ENCODE measurements at places on chromosomes 13 and 19.

- no peak for DNase-seq
These were observed 3.6 kb upstream of the KMT5C start for GRCh38 chr19:55336101-55336500.

GRCh38 chr13:23321535-23322241, 111.8 kb downstream of the SACS start:
- DNase-seq = peak; percentile 93

DNA sequence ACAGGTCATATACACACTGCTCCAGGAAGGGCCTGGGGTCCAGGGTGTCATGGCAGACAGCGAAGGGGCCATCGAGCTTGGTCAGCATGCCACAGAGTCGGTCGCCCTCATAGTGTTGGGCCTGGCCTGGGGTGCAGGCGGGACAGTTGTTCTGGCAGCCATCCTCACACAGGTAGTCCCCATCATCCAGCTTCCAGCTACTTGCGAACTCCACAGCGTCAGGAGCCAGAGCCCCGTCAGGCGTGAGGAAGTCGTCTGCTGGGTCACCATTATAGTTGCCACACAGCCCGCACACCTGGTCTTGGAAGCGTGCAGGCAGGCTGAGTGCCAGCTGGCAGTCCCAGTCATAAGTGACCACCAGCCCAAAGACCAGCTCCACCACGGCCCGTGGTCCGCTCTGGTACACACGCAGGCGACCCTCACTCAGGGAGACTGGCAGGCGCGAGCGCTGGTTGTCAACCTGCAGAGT, 16.2 kb downstream of the FCGBP start:
- no peak for DNase-seq

DNA sequence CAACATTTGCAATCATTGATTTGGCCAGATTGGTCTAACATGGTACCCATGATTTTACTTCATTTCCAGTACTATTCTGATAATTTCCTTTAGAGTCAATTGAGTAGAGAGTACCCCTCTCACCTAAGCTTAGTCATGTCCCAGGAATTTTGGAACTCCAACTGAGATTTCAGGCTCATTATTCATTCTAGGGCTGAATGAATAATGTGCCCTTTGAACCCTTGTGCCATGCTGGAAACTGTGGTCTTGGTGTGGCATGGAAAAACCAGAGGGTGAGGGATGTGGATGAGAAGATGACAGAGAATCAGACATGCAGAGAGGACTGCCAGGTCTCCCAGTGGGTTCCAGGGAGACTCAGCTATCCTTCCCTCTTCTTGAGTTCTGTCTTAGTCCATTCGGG, 30.2 kb downstream of the ITM2B start:
- no peak for DNase-seq

- DNase-seq = no peak
These were observed 8.9 kb upstream of the OR1I1 start for GRCh38 chr19:15072930-15073647.

DNA sequence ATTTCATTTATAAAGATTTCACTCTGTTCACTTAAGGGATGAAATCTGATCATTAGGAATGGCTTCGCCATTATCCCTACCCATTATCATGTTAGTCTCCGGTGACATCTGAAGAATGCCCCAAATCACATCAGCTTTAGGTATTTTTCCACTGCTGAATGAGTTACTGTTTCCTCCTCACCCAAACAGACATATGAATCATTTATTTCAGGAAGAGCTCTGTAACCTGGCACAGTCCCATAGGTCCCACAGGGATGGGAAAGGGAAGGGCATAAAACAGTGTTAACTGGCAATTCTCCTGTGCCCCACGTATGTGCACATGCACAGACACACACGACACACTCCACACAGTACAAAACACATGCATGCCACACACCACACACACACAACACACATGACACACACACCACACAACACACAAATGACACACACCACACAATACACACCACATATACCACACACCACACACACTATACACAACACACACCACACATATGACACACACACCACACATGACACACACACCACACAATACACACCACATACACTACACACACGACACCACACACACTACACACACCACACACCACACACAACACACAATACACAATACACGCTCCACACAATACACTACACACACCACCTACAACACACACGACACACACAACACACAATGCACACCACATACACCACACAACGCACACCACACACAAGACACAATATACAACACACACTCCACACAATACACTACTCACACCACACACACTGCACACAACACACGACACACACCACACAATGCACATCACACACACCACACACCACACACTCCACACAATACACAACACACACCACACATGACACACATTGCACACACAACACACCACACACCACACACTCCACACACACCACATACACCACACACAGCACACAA, 15.4 kb downstream of the TMEM255B start:
- DNase-seq = peak; percentile 46

- DNase-seq = no peak
These were observed 444.9 kb downstream of the PCDH20 start for GRCh38 chr13:60970736-60971135.

- DNase-seq = no peak
These were observed 26.1 kb downstream of the ATP11A start for GRCh38 chr13:112715715-112716460.

GRCh38 chr19:16210168-16210567, 12.5 kb downstream of the AP1M1 start:
- DNase-seq = no peak

GRCh38 chr13:75411924-75412537, 69.9 kb downstream of the TBC1D4 start:
- no peak for DNase-seq
